ENCODE measurements at places on chromosomes 5 and 9.
A peak's percentile ranks its signal among the peaks of the same experiment; 100 is the strongest.

DNA sequence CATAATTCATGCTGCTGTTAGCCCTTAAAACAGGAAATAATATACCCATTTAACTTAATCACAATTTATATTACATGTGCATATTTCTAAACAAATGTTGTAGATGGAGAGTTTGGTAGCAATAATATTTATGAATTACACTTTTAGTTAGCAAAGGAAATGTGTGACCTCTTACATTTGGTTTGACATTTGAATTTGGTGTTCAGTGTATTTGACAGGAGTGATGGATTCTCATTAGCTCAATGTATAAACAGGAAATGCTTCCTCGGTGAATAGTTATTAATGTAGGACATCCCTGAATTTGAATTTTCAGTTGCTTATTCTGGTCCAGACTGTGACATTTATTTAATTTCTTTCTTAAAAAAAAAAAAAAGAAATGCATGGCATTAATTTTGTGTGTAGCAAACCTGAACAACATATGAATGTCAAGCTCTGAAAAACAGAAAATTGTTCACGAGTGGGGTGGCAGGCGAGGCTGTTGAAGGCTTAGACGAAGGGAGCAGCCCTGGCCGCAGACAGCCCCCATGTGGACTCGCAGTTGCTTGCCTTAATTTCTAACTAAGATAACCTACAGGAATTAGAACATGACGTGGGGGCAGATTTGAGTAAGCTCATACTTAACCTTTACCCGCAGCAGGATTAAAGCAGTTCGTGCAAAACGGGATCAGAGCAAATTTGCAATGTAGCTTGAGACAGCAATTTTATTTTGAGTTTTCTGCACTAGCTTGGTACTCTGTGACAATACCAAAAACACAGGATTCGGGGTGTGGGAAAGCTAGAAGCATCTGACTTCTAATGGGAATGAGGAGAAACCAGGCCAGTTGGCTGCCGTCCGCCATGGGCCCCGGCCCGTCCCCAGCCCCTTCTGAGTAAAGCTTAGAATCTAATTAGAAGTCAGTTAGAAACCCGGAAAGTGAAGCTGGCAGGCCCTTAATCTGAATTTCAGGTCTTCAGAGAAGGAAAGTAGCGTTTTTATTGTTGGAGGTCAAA lies 134.3 kb downstream of the MACROH2A1 start:
- no peak for DNase-seq

DNA sequence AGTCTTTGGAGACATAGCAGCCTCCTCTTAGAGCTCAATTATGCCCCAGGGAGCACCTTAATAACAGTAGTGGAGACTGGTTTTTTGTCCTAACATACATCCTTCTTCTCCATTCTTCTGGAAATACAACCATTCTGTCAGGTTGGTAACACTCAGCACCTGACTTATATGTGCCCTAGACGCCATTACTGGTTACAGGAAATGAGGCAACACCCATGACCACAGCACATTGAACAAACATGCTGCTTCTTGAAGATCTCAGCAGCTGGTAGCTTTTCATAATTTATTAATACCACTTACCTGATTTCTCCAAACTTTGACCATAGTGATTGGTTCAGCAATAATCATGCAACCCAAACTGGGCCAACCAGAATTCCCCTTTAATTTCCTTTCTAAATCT lies 25.1 kb upstream of the TRPM3 start:
- DNase-seq = no peak

- no peak for DNase-seq
Observed at GRCh38 chr9:137083394-137084004, 3.3 kb upstream of the MAN1B1 start.

DNA sequence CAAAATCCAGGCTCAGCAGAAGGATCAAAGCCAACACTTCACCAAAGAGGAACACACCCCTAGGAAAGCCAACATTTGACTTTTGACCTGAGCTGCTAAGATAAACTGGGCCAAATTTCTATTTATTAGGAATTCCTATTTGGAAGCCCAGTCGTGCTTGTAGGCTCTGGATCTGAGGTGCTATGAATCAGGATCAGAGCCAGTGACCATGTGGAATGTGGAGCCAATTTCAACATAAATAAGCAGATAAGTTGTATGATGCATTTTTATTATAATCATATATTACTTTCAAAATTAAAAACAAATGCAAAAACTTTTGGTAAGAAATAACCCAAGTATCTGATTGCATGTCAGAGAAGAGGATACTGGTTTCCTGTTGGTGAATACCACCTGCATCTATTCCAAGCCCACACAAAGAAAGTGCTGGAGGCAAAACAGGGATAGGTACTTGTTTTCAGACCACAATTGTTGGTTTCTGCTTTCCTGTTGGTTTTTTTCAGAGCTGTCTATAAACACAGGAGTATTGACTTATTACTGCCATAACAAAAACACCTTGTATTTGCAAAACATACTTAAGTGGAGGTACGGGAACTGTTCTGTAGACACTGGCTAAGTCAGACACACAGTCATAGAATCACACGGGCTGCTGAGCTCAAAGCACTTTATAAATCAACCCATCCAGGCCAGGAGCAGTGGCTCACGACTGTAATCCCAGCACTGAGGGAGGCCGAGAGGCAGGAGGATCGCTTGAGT lies 52.8 kb downstream of the ARL15 start:
- no peak for DNase-seq

DNA sequence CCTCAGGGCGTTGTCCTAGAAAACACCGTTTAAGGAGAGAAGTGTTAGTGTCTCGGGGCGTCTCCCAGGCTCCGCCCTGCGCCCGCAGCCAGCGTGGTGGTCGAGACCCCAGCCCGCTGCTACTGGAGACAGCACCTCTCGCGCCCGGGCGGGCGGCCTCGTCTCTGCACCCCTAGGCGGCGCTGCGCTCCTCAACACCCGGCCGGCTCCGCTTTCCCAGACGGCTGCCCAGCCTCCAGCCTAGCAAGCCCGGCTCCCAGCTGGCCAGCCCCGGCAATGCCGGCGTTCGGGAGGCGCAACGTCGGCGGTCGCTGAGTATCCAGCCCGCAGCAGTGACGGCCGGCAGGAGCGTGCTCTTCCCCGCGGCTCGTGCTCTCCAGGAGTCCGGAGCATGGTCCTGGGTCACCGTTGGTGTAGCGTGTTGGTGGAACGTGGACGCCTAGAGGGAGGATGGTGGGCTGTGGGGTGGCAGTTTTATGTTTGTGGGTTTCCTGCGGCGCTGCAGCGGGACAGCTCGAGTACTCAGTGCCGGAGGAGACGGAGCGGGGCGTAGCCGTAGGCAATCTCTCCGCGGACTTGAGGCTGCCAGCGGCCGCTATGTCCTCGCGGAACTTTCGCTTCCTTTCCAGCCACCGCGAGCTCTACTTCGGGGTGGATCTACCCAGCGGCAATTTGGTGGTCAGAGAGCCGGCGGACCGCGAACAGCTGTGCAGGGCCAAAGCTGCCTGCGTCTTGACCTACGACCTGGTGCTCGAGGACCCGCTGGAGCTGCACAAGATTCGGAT lies 536 bp downstream of the PCDHAC1 start:
- DNase-seq = peak; percentile 73

DNA sequence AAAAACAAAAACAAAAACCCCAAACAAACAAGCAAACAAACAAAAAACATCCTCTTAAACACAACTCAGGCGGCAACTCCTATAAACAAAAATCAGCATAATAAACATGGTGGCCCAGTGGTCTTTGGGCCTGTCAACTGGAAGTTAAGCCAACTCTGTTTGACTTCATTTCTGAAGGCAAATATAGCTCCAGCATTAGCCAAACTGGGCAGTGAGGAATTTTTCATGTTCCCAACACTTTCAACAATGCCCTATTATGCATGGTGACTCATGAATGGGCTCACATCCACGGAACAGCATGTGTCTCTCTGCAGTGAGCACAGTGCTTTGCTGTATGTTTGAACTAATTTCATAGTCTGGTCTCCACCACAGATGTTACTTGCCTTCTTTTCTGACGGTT lies 143.9 kb upstream of the STC2 start:
- DNase-seq = no peak

GRCh38 chr5:92337772-92338234 lies 954.7 kb upstream of the ARRDC3 start:
- no peak for DNase-seq

DNA sequence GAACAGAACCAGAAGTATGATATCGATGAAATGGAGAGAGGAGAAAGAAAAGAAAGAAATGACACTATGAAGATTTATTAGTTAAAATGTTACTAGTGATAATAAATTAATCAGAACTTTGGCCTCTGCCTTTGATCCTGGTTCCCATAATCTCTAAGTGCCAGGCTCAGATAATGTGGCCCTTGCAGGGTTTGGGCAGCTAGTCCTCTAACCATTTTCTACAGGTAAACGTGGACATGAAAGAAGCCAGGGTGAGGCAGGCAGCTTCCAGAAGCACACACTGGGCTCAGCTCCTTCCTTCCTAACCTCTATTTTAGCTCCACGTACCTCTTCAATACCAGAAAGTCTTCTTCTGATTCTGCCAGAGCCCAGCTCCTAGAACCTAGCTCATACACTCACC lies 30.6 kb downstream of the SYK start:
- DNase-seq = no peak

- DNase-seq = peak; percentile 37
Observed at GRCh38 chr5:142931896-142932686, 161.9 kb downstream of the ARHGAP26 start.

GRCh38 chr9:108994695-108995094 lies 18.6 kb downstream of the CTNNAL1 start:
- no peak for DNase-seq

DNA sequence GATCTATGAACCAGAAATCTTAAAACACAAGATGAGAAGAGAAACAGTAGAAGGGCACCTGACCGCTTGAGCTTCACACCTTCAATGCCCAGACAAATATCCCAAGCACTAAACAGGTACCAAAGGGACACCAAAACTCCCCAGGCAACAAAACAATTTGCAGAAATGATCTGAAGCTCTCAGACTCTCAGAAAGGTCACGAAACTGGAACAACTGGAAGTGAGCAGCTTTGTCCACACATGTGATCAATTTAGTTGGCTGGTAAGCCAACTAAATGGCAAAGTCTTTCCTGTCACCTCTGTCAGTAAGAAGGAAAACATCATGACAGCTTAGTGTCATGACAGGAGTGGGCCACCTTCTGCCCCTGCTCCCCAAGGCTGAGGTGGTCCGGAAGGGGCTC lies 4.1 kb downstream of the IPPK start:
- DNase-seq = no peak

- no peak for DNase-seq
Observed at GRCh38 chr5:141507387-141508091, 18.7 kb downstream of the PCDHGC5 start.

- DNase-seq = no peak
Observed at GRCh38 chr5:178104492-178104891, 8.8 kb upstream of the N4BP3 start.

DNA sequence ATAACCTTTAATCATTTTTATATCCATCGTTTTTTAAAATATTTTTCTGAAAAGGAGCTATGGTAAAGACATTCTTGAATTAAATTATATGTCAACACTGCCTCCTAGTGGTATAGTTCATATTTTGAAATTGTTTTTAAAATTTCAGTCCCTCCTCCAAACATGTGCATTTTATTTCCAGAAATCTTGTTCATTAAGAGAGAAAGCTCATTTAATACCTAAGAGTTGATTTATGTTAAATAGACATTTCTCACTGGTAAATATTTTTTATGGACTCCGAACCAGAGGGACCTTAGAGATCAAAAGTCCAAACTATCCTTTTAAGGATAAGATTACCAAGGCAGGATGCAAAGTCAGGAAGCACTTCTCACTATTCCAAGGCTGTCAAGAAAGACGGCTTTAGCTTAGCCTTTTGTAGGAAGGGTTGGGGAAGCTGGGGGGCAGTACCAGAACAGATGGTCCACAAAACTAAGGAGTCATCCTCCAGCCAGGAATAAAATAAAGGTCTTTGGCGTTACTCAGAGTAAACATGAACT lies 21.6 kb downstream of the BHMT start:
- no peak for DNase-seq

DNA sequence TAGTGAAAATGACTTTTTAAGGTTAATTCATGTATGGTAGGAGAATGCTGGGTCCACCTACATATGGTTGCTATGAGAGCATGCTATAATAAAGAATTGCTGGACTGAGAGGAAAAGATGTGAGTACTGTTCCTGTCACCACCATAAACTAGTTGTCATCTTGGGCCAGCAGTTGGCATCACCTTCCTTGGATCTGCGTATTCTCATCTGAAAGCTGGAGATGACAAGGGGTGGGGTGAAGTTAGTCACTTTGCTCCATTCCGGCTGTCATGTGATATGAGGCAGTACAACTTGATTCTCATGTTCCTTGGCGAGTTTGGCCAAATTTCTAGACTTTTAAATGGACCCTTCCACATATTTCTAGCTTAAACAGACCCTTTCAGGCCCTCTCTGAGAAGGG lies 33.3 kb downstream of the PIP5K1B start:
- no peak for DNase-seq

GRCh38 chr9:13962006-13962405 lies 351.9 kb downstream of the NFIB start:
- DNase-seq = no peak

- no peak for DNase-seq
Observed at GRCh38 chr5:167001246-167001645, 1290.2 kb upstream of the WWC1 start.

- no peak for DNase-seq
Observed at GRCh38 chr5:1110307-1111240, 1.3 kb downstream of the SLC12A7 start.

GRCh38 chr5:68823301-68823700 lies 270.5 kb upstream of the SLC30A5 start:
- DNase-seq = no peak

DNA sequence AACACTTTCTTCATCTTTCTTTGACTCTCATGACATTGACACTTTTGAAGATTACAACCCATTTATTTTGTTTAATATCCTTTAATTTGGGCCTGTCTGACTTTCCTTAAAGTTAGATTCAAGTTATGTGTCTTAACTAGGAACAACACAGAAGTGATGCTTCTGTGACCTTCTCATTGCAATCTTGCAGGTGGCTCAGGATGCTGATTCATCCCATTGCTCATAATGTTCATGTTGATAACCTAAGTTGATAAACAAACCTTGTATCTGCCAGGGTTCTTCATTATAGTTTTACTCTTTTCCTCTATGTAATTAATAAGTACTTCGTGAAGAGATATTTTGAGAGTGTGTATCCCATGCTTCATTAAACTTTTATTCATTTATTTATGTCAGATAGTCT lies 107.2 kb upstream of the SHB start:
- no peak for DNase-seq

DNA sequence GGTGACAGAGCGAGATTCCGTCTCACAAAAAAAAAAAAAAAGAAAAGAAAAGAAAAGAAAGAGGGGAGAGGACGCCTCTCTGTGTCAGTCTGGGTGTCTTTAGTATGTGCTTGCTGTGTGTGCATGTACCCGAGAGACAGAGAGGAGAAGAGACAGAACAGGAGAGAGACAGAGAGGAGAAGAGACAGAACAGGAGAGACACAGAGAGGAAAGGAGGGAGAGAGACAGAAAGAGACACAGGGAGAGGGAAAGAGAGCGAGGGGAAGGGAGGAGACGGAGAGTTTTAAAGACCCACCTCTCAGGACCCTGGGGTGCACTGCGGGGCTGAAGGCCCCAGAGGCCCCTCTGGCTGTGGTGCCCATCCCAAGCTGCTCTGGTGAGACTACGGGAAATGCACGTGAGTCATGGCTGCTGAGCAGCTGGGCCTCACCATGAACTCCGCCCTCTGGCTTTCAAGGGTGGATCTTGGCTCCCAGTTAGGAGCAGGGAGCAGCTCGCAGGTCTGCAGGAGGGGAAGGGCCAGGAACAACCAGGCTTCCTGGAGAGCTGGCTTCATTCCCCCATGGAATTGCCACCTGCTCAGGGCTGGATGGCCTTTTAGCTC lies 7.9 kb downstream of the SLC6A3 start:
- peak; percentile 24 for DNase-seq

GRCh38 chr5:111585946-111586345 lies 73.6 kb upstream of the STARD4 start:
- DNase-seq = no peak

Data from HEK293T (cell line).